ENCODE measurements at places on chromosomes 1 and 21.

DNA sequence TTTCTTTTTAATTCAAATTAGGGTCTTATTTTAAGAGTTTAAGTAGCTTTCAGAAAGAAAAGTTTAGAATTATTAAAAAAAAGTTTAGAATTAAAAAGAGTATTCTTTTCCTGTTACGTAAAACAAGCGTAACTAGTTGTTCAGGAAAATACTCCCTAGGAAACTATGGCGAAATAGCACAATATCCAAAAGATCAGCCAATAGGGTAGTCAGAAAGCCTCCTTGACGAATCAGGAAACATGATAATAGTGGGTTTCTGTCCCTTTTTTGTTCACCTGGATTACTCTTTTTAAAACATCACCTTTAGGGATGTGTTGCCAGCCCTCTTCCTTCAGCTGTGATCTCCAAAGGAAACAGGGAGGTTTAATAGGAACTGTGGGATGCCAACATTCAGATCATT is 25.2 kb downstream of the S1PR1 start:
- no peak for DNase-seq

DNA sequence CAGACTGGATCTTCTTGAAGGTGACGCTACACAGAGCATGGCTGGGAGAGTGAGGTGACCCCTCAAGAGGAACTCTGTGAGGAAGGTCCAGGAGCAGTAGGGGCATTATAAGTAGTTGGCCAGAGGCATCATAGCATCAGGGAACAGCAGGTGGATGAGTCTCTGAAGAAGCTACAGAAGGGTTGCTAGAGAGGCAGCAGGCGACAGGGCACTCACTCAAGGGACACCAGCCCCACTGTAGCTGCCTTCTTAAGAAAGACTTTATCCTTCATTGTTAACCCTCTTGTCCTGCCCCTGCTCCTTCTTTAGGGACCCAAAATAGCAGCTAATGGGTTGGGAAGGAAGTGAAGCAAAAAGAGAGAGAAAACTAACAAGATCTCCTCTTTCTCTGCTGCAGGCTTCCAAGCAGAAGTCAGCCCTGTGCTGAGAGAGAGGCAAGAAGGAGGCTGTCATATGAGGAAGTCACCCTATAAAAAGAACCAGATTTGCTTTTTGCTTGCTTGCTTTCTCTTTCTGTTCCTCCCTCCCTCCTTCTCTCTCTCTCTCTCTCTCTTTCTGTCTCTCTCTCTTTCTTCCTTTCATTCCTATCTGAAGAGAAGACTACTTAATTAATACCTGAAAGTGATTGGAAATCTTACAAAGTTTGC is 7.7 kb upstream of the CD5L start:
- DNase-seq = no peak

DNA sequence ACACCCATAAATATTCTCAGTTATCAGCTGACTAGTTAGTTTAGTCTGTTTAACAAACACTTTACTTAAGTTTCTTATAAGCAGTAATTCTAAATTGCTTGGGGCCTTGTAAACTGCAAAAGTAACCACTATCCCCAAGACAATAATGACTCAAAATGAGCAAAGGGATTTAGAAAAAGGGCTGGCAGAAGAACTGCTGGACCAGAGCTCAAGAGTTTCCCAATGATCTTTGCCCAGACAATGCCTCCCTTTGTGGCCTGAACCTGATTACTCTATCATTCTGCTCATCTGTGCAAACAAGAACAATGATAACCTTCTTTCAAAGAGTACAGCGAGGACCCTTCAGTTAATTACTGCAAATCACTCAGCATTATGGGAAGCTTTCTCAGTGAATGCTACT is 123.5 kb downstream of the TIAM1 start:
- no peak for DNase-seq

DNA sequence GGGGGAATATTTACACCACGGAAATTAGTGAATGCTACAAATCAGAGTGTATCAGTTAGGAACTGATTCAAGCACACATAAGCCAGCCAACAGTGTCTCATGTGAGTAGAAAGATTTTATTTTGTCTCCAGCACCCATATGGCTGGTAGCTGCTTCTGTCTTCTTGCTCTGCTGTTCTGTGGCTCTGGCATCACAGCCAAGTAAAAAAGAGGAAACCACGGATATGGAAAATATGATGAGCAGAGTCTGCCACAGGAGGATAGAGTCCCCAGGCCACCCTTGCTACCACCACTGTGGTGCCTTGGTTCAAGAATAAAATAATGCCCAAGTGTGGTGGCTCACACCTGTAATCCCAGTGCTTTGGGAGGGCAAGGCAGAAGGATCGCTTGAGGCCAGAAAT is 53.6 kb upstream of the SPOCD1 start:
- no peak for DNase-seq

DNA sequence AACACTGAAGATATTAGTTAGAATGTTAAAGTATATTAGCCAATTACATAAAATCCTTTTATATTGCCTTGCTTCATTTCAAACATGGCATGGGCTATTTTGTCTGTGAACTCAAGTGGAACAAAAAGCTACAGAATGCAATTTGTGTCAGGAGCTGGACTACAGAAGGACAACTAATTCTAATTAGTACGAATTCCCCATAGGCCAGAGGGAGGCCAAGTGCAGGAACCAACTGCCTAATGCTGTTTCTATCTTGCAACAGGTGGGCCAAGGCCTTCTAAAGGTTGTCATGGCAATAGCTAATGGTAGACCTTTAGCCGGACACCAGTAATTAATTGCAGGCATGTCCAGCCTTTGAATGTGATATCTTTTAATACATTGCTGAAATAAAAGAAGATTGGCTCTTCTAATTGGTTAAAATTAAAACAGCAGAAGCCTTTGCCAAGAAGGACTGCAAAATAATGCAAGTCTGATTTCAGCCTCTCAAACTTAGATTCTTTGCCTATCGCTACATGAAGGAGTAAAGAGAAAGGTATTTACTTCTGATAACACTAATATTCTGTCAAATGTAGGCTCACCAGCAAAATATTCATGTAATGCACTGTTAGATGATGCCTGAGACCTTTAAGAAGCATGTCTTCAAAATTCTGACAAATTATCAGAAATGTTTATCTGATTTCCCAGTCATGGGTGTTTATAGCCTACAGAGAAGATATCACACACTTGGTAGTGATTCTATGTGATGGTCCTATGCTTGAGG is 232.1 kb downstream of the LMO4 start:
- DNase-seq = no peak
